ENCODE measurements at places on chromosomes 13 and 19.

GRCh38 chr13:41639955-41640780 is 182.8 kb downstream of the RGCC start:
- DNase-seq: no peak

DNA sequence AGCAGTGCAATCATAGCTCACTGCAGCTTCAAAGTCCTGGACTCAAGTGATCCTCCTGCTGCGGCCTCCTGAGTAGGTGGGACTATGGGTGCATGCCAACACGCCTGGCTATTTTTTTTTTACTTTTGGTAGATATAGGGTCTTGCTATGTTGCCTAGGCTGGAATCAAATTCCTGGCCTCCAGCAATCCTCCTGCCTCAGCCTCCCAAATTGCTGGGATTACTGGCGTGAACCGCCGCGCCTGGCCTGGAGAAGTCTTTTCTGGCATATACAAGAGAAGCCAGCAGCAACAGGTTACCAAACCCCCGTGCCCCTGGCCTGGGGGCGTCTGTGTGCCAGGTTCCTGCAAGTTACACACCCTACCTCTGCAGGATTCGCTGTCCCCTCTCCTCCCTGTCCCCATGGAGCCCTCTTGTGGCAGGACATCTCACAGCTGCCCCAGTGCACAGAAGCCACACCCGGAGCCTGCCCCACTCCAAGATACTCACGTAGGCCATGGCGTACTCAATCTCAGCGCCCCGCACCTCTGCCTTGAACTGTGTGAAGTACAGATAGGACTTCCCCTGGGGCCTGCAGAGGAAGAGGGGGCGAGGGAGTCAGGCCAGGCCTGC is 9.9 kb downstream of the MYDGF start:
- DNase-seq: no peak

- no peak for DNase-seq
Observed at GRCh38 chr13:33263976-33264619, 21.5 kb downstream of the STARD13 start.

DNA sequence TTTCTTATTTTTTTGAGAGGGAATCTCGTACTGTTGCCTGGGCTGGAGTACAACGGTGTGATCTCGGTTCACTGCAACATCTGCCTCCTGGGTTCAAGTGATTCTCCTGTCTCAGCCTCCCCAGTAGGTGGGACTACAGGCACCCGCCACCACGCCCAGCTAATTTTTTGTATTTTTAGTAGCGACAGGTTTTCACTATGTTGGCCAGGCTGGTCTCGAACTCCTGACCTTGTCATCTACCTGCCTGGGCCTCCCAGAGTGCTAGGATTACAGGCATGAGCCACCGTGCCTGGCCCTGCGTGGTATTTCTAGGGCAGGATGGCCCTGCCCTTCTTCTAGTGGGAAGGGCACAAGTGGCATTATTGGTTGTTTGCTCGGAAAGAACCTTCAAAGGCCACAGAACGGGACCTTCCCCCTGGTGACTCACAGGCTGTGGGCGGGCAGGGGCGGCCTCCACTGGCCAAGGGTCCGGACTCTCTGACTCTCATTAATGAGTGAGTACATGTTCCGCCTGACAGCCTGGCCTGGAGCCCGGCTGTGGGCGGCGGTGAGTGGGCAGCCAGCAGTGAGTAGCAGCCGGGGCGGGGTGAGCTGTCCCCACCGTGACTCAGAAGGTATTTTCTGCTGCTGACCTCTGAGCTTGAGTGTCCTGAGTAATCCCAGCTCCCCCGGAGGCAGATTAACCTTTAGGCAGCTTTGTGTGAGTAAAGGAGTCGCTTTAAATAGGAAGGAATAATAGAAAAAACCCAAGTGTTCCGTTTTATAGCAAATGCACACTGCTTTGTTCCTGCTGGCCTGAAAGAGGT is 5.1 kb downstream of the DOT1L start:
- no peak for DNase-seq

- no peak for DNase-seq
Observed at GRCh38 chr19:43605875-43606568, 5.9 kb upstream of the SRRM5 start.

- no peak for DNase-seq
Observed at GRCh38 chr13:95708811-95709500, 32.0 kb downstream of the DNAJC3 start.

DNA sequence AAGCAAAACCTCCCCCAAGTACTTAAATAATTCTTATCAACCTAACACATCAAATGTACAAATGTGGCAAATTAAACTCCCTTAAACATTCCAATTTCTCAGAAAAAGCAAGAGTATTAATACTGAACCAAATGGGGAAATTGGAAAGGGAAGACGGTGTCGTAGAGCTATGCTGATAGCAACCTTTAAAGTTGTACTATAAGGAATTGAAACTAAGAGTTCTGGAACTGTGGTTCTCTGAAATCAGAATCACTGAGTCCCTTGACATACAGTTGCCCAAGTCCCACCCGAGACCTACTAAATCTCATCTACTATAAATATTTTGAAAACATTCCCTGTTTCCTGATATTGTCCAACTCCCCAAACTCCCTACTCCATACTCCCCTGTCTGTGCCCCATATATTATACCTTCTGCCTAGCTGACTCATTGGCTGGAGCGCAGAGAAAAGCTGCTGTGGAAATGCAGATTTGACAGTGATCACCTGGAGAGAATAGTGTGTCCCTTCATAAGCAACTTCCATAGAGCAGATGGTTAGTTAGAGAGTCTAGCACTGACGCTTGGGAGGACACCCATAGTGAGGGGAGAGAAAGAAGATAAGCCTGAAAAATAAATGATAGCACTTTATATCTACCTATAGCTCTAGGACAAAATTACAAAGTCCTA is 51.4 kb upstream of the ITM2B start:
- no peak for DNase-seq

- peak; percentile 16 for DNase-seq
Observed at GRCh38 chr19:3193256-3194105, 7.8 kb downstream of the NCLN start.

DNA sequence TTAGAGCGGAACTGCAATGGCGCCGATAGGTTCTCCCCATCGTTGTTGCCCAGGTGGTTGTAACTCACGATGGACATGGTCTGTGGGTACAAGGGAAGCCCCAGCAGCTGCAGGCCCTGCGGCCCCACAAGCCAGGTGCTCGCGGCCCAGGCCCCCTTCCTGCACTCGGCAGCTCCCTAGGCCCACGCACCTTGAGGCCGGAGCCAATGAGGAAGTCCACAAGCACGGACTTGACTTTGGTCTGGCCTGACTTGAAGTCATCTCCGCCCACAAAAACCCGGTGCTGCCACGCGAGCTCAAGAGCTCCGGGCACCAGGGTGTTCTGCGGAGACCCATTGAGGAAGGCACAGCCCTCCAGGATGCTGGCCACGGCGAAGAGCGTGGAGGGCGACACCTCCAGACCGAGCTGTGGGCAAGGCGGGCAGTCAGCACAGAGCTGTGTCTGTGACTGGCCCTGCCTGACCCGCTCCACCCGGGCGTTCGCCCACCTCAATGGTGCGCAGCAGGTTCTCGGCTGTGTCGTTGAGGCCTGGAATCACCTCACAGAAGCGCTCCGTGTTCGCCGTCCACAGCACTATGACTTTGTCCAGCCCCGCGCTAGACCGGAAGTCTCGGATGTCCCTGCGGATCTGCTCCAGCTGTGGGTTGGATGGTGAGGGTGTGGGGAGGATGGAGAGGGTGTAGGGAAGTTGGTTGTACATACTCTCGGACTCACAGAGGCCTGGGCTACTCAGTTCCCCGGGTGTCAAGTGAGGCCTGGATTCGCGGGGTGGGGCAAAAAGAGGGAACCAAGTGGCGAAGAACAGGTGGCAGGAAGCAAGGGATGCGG is 1.9 kb downstream of the ISYNA1 start:
- DNase-seq: no peak

DNA sequence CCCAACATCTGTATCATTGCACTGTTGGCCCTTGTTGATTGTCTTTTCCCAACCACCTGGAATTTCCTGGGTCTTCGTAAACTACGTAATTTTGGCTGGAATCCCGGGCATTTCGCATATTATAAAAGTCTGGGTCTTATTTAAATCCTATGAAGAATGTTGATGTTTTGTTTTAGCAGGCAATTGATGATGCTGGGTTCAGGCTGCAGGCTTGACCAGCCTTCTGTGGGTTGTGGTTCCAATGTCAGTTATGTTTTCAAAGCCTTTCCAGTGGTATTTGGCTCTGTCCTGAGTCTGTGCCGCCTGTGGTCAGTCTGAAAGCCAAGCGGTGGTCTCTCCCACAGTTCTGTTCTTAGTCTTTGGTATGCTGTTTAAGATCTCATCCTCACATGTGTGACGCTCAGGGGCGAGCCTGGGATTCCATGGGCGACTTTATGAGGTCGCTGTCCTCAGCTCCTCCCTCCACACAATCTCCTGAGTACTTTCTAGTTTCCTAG is 12.4 kb downstream of the SLC35E1 start:
- no peak for DNase-seq

DNA sequence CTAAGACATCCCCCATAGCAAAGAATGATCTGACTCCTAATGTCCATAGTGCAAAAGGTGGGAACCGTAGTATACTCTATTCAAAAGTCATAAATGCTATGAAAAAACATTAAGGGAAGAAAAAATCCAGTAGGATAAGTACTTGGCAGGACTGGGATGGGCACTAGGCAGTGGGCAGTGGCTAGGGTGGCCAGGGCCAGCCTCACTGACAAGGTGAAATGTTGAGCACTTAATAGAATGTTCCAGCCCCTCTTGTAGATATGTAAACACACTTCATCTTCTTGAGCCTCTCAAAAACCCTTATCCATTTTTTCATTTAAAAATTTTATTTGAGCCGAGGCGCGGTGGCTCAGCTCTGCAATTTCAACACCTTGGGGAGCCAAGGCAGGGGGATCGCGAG is 1.5 kb upstream of the CLEC4G start:
- DNase-seq: no peak

GRCh38 chr13:110869805-110870706 is 44.8 kb downstream of the ANKRD10 start:
- no peak for DNase-seq

GRCh38 chr13:88761145-88761544 is 1090.0 kb downstream of the SLITRK5 start:
- DNase-seq: no peak

- DNase-seq: no peak
Observed at GRCh38 chr13:112928972-112929782, 39.8 kb upstream of the MCF2L start.

- DNase-seq: no peak
Observed at GRCh38 chr19:7973883-7974282, 30.4 kb upstream of the TIMM44 start.

DNA sequence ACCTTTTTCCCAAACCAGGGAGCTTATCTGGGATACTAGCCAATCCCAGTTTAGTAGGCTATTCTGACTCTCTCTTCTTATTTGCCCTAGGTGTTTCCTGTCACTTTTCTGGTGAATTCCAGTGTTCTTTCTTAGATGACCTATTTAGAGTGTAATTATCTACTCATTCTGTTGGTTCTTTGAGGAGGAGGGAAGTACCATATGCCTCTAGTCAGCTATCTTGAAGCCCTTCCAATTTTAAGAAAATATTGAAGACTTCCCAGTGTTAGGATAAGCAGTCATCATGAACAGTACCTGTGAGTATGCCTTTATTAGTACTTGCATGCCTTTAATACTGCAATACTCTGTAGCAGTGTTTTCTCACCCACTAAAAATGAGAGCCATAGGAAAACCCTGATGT is 724.3 kb upstream of the SLITRK1 start:
- no peak for DNase-seq

GRCh38 chr19:21127001-21127400 is 14.8 kb upstream of the ZNF431 start:
- DNase-seq: no peak

GRCh38 chr13:26075498-26075897 is 23.7 kb upstream of the SHISA2 start:
- no peak for DNase-seq

DNA sequence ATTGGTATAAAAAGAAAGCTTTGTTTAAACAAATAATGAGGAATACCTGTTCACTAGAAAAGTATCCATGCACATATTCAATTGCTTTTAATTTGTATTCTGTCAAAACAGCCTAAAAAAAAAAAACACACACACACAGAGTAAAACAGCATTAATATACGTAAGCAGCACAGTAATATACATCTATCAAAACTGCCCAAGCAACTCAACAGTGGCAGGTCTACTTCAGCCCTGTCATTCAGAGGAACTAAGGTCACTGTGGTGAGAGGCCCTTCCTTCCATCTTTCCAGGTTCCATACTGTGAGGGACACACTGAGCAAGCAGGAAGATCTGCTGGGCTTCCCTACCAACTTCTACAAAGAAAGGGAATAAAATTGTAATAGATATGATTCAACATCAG is 3.8 kb downstream of the PROSER1 start:
- DNase-seq: no peak

- DNase-seq: peak; percentile 31
Observed at GRCh38 chr13:29573190-29573589, 22.3 kb downstream of the SLC7A1 start.
